Activated naive CD8-positive, alpha-beta T cell treated with anti-CD3 and anti-CD28 coated beads, Interleukin-2, amount 10 ng/mL, durations not matched to agents 7 days and 5 days (primary cell): ENCODE measurements at places on chromosomes 1 and 21. TPM values are rescaled to one million over a fixed set of nuclear protein-coding genes. Genes with fewer than 3 reads are reported as not detected.

Gene APCS
- total RNA-seq, result not detected

GRCh38 chr1:172588296-172589291, 55.6 kb downstream of the SUCO start:
- peaks cover 55% of the 10 kb centered on the region for H3K36me3 ChIP-seq
- no peak overlapping the region for H3K4me3 ChIP-seq
- peaks cover 10% of the 10 kb centered on the region for H3K4me1 ChIP-seq
- H3K27me3 ChIP-seq, result no peaks in the 10 kb centered on the region

- H3K4me1 ChIP-seq, result peaks cover 11% of the 10 kb centered on the region
- H3K27me3 ChIP-seq, result no peaks in the 10 kb centered on the region
- no peak overlapping the region for H3K27ac ChIP-seq
- H3K36me3 ChIP-seq, result peaks cover 14% of the 10 kb centered on the region
Observed at GRCh38 chr1:109573785-109574184, 25.4 kb downstream of the GNAI3 start.

GRCh38 chr1:93708734-93709481, 27.3 kb upstream of the BCAR3 start:
- no peak for DNase-seq
- H3K27ac ChIP-seq, result no peak overlapping the region
- peak overlapping the region; percentile 3 for H3K4me3 ChIP-seq
- peaks cover 36% of the 10 kb centered on the region for H3K4me1 ChIP-seq
- H3K27me3 ChIP-seq, result peaks cover 10% of the 10 kb centered on the region

GRCh38 chr1:200415789-200416593, 6.2 kb upstream of the ZNF281 start:
- H3K4me3 ChIP-seq, result no peak overlapping the region
- peaks cover 6% of the 10 kb centered on the region for H3K27me3 ChIP-seq
- no peaks in the 10 kb centered on the region for H3K36me3 ChIP-seq
- no peaks in the 10 kb centered on the region for H3K4me1 ChIP-seq
- DNase-seq, result no peak
